ENCODE measurements at places on chromosomes 5 and 9.

GRCh38 chr5:137374110-137374714 lies 124.9 kb downstream of the SPOCK1 start:
- no peak for DNase-seq

- no peak for DNase-seq
These were observed 46.6 kb upstream of the TNC start for GRCh38 chr9:115164511-115164974.

- no peak for DNase-seq
These were observed 149.4 kb downstream of the MACROH2A1 start for GRCh38 chr5:135249658-135250057.

DNA sequence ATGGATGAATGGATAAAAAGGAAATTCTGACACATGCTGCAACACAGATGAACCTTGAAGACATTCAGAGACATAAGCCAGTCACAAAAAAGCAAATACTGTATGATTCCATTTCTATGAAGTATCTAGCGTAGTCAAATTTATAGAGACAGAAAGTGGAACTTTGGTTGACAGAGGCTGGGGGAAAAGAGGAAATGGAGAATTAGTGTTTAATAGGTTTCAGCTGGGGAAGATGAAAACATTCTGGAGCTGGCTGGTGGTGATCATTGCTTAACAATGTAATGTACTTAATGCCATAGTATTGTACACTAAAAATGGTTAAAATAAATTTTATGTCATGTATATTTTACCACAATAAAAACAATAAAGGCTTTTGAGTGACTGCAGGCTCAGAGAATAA lies 24.2 kb downstream of the PPIC start:
- DNase-seq: no peak

DNA sequence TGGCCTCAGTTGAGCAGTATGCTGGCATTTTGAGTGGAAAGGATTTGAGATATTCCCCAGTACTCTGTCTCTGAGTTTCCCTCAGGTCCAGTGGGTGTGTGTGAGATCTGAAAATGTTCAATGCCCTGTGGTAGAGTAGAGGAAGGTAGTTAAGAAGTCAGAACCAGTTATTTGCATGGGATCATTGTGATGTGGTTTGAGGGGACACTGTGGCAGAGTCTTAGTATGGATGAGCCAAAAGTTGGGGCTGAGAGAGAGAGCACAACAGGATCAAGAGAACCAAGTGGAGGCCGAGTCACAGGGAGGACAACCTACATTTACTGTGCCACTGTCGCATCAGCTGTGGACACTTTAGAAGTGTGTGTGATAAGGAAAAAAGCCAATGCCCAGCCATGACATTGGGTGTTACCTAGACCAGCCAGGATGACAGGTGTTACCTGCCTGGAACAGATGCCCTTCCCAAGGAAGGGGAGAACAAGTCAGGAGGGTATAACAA lies 128.9 kb upstream of the IL12B start:
- DNase-seq: no peak

GRCh38 chr5:1724822-1725602 lies 74.6 kb downstream of the MRPL36 start:
- DNase-seq: no peak
